CD4-positive, alpha-beta T cell treated with Interleukin-10 for 1 hour (primary cell): ENCODE measurements at places on chromosomes 16 and 17.

GRCh38 chr16:84029297-84030047 is 13.1 kb downstream of the SLC38A8 start:
- DNase-seq, result no peak

- DNase-seq, result peak; percentile 86
These were observed 13.1 kb upstream of the SREBF1 start for GRCh38 chr17:17849845-17850373.

- DNase-seq, result no peak
These were observed 78.0 kb upstream of the CBX4 start for GRCh38 chr17:79916991-79917901.

GRCh38 chr17:56676810-56677209 is 83.3 kb downstream of the NOG start:
- no peak for DNase-seq

DNA sequence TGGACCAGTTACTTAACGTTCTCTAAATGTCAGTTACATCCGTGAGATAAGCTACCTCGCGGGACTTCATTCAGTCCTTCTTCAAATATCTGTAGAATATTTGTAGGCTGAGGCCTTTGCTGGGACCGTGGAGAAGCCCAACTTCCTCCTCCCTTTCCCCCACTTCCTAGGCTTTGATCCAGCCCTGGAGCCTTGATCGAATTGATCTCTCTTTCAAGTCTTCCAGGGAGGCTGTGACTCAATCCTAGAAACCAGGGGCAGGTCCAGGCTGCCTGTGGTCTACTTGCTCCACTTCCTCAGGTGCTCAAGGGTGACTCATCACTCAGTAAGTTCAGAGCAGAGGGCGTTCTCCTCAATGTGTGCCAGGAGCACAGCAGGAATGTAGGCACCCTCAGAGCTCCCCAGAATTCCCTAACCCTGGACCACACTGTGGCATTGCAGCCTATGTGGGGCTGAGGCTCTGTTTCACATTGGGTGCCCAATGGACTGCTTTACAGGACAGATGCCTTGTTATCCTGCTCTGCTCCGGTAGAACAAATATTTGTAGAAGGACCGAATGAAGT is 11.2 kb upstream of the CEP20 start:
- no peak for DNase-seq

DNA sequence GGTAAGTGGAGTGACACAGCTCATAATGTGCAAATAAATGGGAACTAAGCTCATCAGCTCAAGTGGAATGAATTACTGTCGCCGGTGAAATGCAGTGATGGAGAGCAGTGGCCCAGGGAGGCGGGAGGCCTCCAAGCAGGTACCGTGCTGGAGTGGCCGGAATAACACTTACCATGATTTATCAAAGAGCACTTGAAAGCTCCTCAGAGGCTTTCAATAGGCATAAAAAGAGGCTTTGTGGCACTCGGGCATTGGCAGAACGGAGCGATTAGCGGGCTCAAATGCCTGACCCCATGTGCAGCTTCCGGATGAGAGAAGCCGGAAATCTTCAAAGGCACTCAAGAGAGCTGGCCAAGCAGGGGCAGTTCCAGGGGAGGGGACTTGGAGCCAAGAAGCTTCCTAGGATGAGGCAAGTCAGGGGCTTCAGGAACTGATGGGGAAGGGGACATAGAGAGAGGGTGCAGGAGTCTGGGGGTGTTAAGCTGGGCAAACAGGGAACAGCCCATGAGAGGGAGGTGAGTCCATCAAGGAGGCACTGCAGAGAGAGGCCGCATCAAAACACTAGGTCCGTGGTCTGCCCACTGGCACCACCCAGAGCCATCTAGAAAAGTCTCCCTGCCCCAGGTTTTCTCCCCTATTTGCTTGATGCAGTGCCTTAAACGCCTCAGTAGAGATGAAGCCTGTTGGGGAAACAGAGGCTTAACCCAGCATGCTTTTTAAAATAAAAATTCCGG is 144.0 kb upstream of the IRX6 start:
- no peak for DNase-seq

DNA sequence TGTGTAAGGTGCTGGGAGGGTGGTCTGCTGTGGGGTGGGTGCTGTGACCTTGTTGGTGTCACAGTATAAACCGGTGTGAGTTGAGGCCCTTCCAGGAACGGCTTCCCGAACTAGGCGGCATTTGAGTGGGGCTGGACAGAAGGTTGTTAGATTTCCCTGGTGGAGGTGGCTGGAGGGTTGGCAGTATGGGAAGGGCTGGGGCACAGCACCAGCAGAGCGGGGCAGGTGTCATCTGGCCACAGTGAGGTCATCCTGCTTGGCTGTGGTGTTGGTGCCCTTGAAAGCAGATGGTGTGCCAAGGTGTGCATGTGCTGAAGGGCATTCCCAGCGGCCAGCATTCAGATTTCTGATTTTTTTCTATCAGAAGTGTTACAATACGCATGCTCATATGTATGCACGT is 28.1 kb downstream of the BANP start:
- no peak for DNase-seq

- peak; percentile 85 for DNase-seq
These were observed at the start of gene RAP1GAP2 for GRCh38 chr17:2796164-2797125. Gene RAP1GAP2 (plus strand): TSS chr17:2796438. CDS start chr17:2796528, 90 bp downstream.

DNA sequence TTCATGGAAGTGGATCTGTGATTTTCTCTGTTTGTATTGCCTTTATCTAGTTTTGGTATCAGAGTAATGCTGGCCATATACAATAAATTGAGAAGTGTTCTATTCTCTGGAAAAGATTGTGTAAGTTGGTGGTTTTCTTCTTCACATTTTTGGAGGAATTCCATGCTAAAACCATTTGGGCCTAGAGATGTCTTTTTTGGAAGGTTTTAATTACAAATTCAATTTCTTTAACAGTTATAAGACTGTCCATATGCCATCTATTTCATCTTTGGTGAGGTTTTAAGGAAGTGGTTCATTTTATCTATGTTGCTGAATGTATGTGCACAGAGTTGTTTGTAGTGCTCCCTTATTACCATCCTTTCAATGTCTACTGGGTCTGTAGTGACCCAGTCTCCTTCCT is 46.0 kb downstream of the CACNG1 start:
- DNase-seq, result no peak

DNA sequence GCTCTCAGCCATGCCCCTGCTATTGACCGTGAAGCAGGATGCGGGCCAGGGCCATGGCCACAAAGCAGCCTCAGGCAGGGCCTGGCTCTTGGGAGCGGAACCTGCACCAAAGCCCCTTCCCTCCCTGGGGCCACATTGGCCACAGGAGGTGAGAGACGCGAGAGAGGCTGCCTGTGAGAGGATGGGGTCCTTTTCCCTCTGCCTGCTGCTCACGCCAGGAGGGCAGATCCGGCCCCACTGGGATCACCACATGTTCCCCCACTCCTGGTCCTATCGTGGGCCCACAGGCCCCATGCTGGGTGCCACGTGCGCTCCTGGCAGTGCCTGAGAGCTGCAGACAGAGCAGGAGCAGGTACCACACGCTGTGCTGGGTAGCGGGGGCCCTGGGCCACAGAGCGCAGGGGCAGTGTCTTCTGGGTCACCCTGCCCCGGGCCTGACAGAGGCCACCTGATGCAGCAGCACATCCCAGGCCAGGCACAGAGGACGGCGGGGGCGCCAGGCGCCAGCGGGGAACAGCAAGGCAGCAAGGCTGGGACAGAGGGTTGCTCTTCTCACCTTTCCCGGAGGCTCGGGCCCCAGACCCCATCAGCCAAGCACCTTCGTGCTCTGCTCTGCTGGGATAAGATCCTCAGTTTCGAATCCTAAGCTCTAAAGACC is 9.2 kb upstream of the NUDT16L1 start:
- DNase-seq, result no peak

DNA sequence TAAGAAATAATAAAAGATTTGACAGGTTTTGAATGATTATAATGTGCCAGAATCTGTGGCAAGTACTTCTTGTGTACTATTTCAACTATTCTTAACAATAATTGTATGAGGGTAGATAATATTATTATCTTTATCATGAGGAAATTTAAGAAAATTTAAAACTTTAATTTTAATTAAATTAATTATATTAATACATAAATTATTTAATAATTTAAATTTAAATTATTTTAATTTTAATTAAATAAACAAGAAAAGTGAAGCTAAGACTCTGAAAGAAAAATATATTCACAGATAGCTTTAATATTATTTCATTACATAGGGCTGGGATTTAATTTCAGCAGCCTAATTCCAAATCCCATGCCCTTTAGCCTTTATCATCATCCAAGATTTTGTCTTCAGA is 31.4 kb upstream of the NETO2 start:
- no peak for DNase-seq

- no peak for DNase-seq
These were observed 56.1 kb downstream of the SIAH1 start for GRCh38 chr16:48329138-48329537.

DNA sequence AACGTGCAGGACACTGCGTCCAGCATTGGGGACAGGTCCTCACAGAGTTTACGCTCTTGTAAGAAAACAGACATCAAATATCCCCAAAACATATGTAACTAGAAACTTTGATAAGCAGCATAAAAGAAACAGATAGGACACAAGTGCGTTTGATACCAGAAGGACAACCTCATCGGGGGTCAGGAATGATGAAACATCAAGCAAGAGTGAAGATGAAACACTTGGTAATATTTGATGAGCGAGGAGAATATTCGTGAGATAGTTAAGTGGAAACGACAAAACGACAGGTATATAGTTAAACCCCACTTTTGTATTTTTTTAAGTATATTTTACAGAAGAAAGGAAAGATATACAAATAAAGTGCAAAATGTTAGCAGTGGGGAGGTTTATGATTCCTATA is 55.9 kb downstream of the NXN start:
- no peak for DNase-seq

GRCh38 chr16:88430524-88431446 is 22.3 kb upstream of the ZFPM1 start:
- peak; percentile 34 for DNase-seq

- no peak for DNase-seq
These were observed 56.9 kb downstream of the VMP1 start for GRCh38 chr17:59764292-59764741.

- DNase-seq, result peak; percentile 48
These were observed 28.6 kb downstream of the SLC38A8 start for GRCh38 chr16:84013787-84014569.

DNA sequence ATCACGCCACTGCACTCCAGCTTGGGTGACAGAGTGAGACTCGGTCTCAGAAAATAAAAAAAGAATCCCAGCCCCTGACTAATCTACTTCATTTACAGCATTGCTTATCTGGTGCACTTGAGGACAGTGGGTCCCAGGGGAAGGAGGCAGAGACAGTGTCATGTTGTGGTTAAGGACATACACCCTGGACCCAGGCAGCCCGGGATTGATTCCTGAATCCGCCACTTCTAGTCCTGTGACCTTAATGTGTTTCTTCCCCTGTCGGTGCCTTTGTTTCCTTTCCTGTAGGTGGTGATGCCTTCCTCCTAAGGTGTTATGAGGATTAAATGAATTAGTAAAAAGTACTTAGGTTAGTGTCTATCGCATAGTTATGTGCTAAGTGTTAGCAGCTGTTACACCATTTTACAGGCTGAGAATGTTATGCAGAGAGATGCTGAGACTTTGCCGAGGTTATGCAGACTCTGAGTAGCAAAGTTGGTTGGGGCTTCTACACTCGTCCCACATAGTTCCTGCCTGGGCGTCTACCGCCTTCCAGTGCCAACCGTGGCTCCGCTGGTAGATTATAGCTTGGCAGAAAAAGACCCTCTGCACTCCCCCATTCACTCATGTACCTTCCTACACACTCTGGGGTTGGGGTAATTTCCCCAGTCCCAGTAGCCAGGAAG is 74.8 kb downstream of the RAB11FIP4 start:
- DNase-seq, result no peak

- DNase-seq, result peak; percentile 56
These were observed 4.0 kb upstream of the ABCC3 start for GRCh38 chr17:50630524-50631194.
